GM18507 (cell line): ENCODE measurements at places on chromosomes 16 and 17.

- no peak for DNase-seq
Observed at GRCh38 chr17:67559381-67559966, 158.3 kb upstream of the NOL11 start.

DNA sequence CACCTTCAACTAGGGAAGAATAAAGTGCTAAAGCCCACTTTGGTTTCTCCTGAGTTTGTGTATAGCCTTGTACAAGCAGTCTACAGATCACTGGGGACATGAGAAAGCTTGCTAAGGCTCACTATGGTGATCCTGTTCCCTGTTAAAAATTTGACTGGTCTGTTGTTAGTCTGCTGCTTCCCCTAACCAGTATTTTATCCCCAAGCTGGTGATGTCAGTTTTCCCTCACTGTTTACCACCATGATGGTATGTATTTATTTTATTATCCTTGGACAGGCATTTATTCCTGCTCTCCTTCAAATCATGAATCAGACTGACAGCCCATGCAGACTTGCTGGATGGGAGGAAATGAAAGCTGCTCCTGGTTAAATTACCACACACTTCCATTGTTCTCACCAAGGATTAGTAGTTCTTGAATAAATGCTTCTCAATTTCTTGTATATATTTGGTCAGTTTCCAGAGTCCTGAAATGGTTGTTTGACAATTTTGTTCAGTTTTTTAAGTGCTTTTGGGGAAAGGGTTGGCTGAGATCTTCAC is 99.6 kb downstream of the CA4 start:
- no peak for DNase-seq

DNA sequence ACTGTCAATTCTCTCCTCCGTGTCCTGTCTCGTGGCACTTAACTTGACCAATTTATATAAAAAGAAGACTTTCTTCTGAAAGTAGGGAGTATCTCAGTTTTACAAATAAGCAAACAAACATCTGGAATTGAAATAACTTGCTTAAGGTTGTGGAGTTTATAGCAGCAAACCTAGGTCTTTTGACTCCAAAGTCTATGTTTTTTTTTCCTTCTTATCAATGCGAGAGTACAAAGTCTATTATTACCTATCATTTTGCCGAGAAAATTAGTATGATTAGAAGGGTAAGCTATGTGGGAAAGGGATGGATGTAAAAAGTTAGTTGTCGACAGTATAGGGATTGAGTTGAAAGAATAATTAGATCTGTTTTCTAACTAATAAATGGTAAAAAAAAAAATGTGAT is 50.4 kb downstream of the PPM1E start:
- DNase-seq: no peak

DNA sequence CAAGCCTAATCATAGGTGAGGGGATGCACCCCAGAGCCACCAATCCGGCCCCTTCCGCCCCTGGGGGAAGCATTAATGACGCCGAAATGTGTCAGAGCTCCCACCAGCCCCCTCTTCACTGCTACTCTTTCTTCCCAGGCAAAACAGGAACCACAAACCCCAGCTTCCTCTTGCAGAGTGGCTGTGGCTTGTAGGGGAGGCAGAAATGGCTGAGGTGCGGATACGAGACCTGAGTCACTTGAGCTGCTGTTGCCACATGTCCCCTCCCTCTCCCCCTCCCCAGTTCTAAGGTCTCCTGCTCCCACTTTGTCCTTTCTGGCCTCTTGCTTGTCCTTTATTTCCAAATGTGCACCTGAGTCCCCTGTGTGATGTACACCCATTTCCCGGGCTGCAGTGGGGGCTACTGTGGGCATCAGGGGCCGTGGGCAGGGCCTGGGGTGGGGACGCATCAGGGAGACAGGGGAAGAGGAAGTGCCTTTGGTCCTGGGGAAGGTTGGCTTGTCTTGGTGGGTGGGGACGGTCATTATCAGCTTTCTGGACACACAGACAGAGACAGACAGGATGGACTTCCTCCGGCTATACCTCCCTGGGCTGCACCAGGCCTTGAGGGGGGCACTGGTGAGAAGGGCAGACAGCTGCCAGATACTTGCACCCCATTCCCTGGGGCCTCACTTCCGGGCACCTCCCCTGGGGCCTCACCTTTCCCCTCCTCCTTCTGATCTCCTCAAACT is at the start of gene APOBR:
TSS of gene APOBR (plus strand) at position 523 of the 731 bp plus-strand sequence. CDS start at position 562, 39 bp downstream.
- peak; percentile 70 for DNase-seq

- no peak for DNase-seq
Observed at GRCh38 chr16:56241596-56241995, 50.3 kb downstream of the GNAO1 start.

DNA sequence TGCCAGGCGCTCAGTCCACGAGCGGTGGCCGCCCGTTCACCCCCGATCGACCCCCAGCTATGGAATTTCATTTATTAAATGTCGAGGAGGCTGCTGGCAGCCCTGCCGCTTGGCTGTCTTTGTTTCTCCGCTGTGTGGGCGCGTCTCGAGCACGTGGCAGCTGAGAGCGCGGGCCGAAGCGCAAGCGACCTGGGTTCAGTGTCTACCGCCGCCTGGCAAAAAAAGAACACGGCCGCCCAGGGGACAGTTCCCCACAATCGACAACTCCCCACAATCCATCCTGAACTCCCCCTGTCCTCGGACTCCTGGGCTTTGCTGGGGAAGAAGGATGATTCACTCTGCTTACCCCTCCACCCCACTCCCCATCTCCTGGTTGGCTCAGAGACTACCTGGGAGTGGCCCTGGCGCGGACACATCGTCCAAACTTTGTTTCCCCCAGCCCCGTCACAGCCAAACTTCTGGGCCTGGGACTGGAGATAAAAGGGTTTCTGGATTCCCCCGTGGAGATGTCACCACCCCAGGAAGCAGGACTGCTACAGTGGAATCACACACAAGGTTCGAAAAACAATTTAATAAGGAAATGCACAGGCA is 1.7 kb upstream of the ANKRD13B start:
- no peak for DNase-seq

GRCh38 chr17:59513934-59514841 is 51.2 kb upstream of the DHX40 start:
- DNase-seq: no peak

DNA sequence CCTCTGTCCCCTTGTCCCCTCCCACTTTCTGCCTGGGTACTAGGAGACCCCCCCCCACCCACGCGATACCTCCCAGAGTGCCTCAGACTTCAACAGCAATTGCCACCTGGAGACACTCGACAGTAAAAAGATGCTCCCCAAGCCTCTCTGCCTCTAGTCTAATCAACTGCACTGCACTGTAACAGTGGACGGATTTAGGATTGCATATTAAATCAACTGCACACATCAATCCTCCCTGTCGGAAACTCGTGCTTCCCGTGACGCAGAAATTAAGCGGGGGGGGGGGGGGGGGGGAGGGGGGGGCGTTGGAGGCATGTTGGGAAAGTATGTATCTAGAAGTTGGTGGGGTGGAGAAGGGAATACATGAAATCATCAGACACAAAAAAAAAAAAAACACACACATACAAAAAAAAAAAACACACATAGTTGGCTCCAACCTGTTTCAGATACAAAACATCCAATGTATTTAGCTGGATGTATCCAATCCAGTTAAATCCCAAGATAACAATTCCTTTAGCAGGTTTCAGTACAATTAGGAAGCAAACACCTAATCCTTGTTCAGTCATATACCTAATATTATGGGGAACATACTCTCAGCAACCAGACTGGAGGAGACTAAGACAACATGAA is 29.7 kb downstream of the FAM222B start:
- no peak for DNase-seq

DNA sequence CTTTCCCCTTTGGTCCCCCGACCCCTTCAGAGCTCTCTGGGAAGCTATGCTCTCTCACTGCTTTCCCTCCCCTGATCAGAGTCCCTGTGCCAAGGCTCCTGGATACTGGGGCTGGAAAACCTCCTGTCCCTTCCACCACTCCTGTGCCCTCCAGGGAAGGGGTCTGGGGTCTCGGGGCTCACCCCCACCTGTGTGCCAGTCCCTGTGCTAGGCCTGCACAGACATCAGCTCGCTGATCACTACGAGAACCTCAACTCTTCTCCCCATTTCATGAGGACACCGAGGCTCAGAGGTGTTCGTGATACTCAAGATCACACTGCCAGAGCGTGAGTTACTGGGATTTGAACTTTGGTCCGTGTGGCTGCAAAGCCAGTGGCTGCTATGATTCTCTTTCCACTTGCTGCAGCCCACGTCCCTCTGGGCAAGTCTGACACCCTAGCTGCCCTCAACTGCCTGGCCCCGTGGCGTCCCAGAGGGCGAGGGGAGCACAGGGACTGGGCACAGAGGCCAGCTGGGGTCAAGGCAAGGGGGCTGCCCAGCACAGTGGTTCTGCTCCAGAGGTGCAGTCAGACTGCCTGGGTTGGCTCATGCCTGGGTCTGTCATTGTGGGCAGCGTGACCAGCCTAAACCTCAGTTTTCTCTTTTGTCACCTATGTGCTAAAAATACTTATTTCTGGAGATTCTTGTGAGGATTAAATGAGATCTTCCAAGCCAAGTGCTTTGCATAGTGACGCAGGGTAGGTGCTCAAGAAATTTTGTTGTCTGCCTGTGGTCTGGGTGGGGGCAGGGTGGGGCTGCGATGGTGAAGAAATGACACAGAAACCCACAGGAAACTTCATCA is 43.8 kb upstream of the TOB1 start:
- DNase-seq: no peak

- no peak for DNase-seq
Observed at GRCh38 chr17:62160816-62161215, 95.7 kb upstream of the MED13 start.

GRCh38 chr17:59516451-59516850 is 49.0 kb upstream of the DHX40 start:
- no peak for DNase-seq

GRCh38 chr16:11283820-11284248 is 2.7 kb upstream of the PRM1 start:
- DNase-seq: no peak

DNA sequence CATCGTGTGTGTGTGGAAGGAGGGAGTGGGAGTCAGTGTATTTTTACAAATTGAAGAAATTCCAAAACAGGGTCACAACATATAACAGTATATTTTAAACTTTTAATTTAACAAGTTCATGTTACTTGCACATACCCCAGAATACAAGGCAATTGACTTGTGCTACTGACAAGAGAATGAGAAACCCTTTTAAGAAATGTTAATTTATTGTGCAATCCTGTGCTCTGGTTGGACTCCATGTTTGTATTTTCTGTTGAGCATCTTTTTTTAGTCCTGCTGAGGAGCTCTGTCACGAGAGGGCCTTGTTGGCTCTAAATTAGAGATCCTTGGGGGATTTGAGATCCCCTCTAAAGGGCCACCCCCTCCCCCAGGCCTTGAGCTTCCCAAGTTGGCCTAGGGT is 1.1 kb upstream of the EMP2 start:
- DNase-seq: no peak

- no peak for DNase-seq
Observed at GRCh38 chr17:34654276-34654880, 75.0 kb downstream of the TMEM132E start.

DNA sequence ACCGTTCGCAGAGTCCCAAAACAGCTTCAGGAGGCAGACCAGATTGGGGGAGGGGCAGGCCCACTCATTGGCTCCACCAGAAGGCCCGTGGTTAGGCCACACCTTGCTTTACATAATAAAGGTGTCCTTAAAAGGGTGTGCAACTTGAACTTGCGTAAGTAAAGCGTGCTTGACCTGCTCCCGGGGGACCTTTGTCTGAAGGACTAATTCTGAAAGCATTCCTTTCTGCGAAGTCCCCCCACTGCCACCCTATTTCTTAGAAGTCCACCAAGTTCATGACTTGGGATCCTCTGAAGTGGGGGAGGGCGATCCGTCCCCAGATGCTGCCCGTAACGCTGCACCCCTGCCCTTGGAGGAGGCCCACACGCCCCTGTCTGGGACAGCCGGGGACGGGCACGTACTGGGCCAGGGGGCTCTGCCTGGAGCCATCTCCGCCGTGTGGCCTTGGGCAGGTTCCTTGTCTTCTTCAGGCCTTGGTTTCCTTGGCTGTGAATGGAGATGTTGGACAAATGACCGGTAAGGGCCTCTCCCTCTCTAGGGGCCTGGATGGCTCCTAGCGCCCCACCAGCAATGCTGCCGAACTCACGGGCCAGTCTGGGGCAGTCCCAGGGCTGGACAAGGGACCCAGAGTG is 823 bp upstream of the ZNF469 start:
- DNase-seq: no peak

GRCh38 chr16:11310634-11310977 is 29.5 kb upstream of the PRM1 start:
- no peak for DNase-seq

DNA sequence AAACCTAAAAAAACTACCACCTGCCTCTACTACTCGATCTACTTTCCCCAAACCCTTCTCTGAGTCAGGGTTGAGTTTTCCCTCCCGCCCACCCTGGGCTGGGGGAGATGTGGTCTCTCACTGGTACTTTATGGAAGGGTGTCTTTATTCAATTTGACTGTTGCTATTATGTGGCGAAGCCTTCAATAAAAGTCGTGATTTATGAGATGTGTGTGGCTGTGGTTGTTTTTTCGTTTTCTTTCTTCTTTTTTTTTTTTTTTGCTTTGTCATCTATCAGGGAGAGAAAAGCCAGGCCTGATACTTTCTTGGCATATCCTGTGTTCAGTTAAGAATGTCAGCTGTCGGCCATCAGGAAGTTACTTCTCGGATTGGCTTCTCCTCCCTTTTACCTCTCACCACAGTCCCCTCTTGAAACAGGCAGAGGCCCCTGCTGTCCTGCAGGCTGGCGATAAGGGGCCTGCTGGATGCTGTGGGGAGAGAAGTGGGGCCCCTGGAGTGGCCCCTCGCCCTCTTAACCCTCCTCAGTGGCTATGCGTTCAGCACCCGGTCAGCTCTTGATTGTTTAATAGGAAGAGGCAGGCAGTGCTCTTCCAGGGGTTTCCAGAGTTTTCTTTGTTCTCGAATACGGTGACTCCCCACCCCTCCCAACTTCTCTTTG is 123.0 kb downstream of the MSI2 start:
- no peak for DNase-seq

DNA sequence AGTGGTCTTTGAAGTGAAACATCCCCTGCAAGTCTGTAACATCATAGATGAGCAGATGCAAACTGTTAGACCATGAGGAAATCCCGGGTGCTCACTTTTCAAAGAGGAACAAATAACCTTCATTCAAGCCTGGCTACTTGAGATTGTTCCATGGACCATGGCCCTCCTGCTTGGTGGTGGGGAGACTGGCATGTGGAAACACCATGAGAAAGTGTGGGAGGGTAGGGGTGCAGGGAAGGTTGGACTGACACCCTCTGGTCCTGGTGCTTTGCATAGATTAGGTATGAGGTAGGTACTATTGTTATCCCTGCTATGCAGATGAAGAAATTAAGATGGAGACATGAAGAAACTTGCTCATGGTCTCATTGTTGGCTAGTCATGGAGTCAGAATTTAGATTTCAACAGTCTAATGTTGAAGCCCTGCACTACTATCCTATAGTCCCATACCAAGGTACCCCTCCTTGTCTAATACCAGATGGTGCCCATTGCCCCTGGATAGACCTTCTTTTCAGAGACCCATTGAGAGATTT is 59.0 kb downstream of the SPACA3 start:
- no peak for DNase-seq

DNA sequence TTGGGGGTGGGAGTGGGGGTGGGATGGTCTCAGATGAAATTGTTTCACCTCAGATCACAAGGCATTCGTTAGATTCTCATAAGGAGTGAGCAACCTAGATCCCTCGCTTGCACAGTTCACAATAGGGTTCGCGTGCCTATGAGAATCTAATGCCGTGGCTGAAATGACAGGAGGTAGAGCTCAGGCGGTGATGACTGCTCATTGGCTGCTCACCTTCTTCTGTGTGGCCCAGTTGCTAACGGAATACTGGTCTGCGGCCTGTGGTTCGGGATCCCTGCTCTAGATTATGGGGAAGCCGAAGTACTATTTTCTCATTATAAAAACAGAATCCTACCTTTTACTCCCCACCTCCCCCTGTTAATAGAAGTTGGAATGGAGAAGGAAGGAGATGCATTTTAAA is 18.9 kb downstream of the CLTC start:
- no peak for DNase-seq

- DNase-seq: no peak
Observed at GRCh38 chr17:57488856-57489255, 232.5 kb downstream of the MSI2 start.
